ENCODE measurements at places on chromosomes 16 and 17.
A peak's percentile ranks its signal among the peaks of the same experiment; 100 is the strongest.

GRCh38 chr17:80794281-80795089 lies 197.2 kb upstream of the CHMP6 start:
- no peak for DNase-seq

DNA sequence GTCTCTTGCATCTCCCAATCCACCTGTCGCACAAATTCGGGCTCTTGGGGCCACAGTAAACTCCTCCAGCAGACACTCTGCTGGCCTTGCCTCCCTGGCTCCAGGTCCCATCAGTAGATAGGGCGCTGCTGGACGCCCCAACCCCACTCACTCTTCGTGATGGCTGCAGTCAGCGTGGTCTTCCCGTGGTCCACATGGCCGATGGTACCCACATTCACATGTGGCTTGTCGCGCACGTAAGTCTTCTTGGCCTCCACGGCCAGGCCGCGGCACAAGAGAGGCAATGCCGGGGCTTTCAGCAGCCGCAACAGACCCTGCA lies 428 bp downstream of the TUFM start:
- DNase-seq, result no peak

DNA sequence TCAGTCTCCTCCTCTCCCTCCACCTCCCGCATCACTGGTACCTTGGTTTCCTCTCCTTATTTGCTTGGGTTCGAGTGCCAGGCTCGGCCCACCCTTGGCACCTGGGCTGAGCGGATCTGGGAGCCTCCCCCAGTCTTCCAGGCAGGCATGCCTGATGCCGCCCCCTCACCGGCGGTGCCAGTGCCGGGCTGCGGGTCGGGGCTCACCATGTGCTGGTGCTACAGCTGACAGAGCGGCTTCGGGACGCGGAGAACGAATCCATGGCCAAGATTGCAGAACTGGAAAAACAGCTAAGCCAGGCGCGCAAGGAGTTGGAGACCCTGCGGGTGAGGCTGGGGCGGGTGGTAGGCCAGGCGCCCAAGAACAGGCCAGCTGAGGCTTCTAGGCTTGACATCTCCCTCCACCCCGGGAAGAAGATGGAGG lies 19.2 kb downstream of the FMNL1 start:
- peak; percentile 82 for DNase-seq

- DNase-seq, result no peak
Measured at GRCh38 chr17:49244839-49245238, 14.3 kb upstream of the PHOSPHO1 start.

- DNase-seq, result no peak
Measured at GRCh38 chr17:57924677-57925076, 30.5 kb downstream of the CUEDC1 start.

DNA sequence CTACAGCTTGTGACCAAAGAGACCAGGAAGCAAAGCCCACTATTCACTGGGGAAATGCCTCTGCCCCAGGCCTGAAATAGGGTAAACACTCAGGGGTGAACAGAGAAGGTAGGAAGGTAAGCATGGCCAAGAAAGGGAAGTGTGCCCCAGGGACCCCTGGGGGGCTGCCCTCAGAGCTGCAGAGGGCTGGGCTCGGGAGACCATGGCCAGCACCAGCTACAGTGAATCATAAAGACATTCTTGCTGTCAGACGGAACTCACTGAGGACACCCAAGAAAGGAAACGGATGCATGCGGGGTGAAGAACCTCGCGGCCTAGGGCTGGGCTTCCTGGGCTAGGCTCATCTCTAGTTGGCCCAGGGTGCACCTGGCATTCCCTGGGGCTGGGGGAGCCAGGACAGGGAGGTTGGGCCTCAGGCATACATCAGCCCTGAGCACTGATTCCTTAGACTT lies 9.6 kb downstream of the HIC1 start:
- DNase-seq, result no peak

DNA sequence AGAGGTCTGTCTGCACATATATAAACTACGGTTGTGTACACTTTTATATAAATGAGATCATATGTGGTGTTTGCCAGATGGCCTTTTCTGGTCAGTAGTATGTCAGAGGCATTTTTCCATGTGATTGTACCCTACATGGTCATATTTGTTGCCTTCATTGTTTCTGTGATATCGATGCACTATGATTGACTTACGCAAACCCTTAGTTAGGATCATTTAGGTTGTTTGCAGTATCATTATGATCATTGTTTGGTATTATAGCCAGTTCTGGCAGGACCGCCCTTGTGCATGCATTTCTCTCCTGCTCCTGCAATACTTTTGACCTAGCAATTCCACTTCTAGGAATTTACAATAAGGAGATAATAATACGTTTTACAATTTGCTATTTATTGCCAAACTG lies 169.1 kb downstream of the MSI2 start:
- DNase-seq, result no peak

GRCh38 chr17:37608351-37609169 lies 658 bp downstream of the SYNRG start:
- peak; percentile 86 for DNase-seq

DNA sequence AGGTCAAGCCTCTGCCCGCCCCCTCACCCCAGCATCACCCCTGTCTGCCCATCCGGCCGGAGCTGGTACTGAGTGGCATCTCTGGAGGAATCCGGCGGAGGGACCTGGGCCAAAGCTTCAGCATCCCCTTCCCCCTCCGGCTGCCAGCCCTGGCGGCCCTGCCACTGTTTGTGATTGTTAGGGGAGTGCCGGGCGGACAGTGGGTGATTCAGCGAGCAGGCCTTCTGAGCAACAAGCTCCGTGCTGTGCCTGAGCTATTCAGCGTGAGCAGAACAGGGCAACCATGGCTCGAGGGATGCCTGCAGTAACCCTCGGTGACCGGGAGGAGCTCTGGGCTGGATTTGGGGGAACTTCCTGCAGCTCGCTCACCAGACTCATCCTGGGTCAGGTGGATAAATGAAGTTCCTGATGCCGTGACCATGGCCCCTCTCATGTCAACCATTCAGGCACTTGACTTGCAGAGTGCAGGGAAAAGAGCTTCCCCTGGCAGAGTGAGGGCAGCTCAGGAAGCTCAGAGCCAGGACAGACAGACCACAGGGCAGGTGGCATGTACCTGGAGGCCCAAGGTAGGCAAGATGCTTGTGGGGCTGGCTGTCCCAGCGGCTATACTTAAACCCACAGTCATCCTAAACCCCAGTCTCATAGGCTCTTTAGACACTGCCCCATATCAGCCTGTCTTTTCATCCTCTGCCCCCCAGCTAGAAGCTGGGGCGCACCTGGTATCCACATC lies 24.3 kb upstream of the MLKL start:
- DNase-seq, result peak; percentile 70

DNA sequence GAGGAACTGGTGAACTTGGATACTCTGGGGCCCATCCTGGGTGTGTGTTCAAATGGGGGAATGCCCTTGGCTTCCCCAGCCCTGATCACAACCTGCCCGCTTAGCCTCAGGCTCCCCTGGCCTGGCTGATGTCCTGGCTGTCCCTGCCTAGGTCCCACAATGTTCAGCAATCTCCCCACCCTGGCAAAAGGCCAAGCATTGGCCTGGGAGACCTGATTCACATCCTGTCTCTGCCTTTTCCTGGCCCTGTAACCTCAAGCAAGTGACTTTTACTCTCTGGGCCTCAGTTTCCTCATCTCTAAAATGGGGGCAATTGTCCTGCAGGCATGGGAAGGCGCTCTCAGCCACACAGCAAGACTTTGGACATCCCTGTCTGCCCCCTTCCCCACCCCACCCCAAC lies 14.4 kb downstream of the CPNE2 start:
- no peak for DNase-seq

GRCh38 chr17:42453439-42453838 lies 5.2 kb upstream of the ATP6V0A1 start:
- no peak for DNase-seq

DNA sequence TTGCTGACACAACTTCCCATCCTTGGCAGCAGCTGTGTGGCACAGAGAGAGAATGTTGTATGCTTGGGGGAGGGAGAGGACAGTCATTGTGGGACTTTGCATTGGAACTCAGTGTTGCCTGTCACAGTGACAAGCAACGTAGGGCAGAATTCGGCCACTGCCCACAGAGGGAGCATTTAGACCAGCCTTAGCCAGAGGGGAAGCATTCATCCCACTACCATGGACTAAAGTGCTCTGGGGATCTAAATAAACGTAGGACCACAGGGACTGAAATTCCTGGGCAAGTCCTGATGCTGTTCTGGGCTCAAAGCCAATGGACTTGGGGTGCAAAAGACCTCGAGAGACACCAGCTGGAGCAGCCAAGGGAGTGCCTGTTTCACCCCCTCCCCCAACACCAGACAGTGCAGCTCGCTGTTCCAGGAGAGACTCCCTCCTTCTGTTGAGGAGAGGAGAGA lies 44.9 kb downstream of the ABCA8 start:
- DNase-seq, result no peak

DNA sequence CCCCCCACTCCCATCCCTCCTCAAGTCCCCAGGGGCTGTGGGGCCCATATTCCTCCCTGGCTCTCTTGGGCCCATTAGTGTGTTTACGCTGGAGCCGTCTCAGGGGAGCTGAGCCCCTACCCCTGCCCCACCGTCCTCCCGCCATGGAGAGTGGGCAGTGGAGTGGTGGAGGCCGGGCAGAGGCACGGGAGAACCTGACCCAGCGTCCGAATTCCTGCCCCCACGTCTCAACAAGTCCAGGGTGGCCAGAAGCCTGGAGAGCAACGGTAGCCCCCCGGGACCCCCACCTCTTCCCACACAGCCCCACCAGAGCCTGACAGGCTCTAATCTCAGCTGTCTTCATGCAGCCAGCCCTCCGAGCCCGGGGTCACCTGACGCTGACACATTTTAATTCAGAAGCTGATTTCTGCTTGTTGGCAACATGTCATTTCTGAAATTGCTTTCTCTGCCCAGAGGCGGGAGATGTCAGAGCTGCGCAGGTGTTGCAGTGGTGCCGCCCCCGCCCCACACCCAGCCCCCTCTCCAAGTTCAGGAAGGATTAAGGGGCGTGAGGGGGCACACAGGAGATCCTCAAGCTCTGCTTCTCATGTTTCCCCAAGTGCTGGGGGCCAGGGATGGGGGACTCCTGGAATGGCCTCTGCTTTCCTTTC lies 32.6 kb downstream of the WNT9B start:
- no peak for DNase-seq

GRCh38 chr17:1724351-1724868 lies at the start of gene WDR81:
Gene WDR81 (plus strand): TSS chr17:1724704. CDS start chr17:1724960, 256 bp downstream.
- peak; percentile 98 for DNase-seq
